Epithelial cell of umbilical artery (primary cell): ENCODE measurements at places on chromosomes 2 and 18. TPM values are rescaled to one million over a fixed set of nuclear protein-coding genes. Genes with fewer than 3 reads are reported as not detected.

Gene CDH20
- not detected in 2 replicates for total RNA-seq

Gene PLGLB1
- total RNA-seq = 0.15 TPM in 1 of 2 replicates, not detected in the other

Gene ABI2
- 29.9 and 35.3 TPM in 2 replicates for total RNA-seq

Gene CCBE1
- total RNA-seq = 0.97 and 1.2 TPM in 2 replicates

Gene GTF2A1L
- 0.91 and 1.3 TPM in 2 replicates for total RNA-seq

Gene TMEM37
- 0.32 and 0.91 TPM in 2 replicates for total RNA-seq

Gene CAPN14
- under 0.01 TPM in 2 replicates for total RNA-seq

Gene CHRND
- total RNA-seq = not detected in 2 replicates

Gene EGR4
- total RNA-seq = not detected in 2 replicates

Gene CHRNG
- total RNA-seq = not detected in 2 replicates

Gene KIF5C
- total RNA-seq = under 0.01 TPM in 2 replicates

Gene ST8SIA5
- total RNA-seq = under 0.01 TPM in 1 of 2 replicates, not detected in the other

Gene NYAP2
- total RNA-seq = not detected in 2 replicates
